Hypothalamus (tissue), 51 donors: ENCODE measurements at places on chromosomes 2 and 18.

DNA sequence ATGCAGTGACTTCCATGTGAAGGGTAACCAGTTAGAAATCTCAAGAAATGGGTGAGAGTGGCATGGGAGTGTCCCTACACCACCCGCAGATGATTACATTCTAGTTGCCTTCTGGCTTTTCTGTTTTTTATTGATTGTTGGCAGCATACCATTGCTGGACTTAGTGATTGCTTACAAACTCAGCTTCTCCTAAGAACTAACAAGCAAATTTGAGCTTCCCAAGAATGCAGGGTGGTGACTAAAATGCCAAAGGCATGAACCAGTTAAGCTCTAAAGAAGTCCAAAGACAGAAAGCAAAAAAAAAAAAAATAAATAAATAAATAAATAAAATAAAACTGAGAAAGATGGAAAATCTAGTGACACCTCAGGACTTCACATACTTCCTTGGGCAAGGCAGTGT lies 245.5 kb upstream of the PARD3B start:
- DNase-seq: no peak

DNA sequence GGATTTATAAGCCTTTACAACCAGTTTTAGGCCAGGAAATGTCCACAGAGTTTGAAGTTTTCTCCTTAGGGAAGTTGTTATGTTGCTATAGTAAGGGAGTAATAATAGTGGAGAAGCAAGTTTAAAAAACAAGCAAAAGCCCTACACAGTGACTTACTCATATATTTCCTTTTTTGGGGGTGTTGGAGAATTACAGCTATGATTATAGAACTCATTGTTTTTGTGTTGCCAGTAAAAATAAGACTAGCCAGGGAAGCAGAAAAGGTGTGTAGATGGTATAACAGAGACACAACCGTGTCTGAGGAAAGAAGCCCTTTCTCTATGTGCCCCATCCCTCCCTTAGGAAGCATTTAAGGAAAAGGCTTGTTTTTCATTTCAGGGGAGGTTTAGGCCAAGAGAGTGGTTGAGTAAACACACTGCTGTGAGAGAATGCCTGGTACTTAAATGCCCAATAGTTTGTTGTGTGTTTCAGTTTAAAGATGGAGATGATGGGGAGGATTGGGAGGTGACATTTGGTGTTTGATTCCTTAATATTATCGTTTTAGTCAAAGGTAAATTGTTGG lies 2.3 kb downstream of the VAPA start:
- no peak for DNase-seq

- DNase-seq: no peak
Observed at GRCh38 chr2:158300394-158300793, 156.2 kb downstream of the CCDC148 start.

GRCh38 chr18:68699043-68699442 lies 15.9 kb downstream of the TMX3 start:
- no peak for DNase-seq

DNA sequence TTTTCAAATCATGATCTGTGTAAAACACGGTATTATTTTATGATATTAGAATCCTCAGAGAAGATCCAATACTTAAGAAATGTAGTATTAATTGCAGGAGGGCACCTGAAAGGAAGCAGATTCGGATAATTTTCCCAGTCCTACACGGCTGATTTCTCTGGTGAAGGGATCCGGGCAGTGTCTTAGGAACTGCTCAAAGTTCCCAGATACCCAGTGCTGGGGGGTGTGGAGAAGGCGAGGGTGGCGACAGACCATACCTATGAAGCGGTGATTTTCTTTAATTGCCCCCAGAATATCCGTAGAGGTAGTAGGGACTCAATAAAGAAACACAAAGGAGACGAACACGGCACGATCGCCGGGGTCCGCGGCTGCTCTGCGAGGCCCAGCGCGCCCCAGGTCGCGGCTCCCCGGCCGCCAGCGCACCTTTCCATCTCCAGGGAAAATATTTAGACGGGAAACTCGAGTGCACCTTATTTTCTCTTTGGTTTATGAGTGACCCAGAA lies 1.4 kb upstream of the SOX11 start:
- DNase-seq: no peak

- peak; percentile 26 for DNase-seq
Observed at GRCh38 chr2:26613241-26614215, 27.6 kb downstream of the CIB4 start.

GRCh38 chr2:161373942-161374341 lies 42.2 kb upstream of the TBR1 start:
- DNase-seq: no peak

DNA sequence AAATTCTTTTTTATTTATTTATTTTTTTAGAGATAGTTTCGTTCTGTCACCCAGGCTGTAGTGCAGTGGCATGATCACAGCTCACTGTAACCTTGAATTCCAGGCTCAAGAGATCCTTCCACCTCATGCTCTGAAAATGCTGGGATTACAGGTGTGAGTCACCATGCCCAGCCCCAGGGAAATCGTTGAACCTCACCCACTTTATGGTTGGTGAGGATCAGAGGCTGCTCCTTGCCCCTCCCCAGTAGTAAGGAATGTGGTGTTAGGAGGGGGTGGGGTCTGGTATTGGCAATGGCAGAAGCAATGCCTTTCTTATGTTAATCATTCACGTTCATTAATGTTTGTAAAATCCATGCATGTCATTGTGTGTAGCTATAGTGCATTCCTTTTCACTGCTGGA lies 161.9 kb downstream of the SUCLG1 start:
- no peak for DNase-seq

- no peak for DNase-seq
Observed at GRCh38 chr2:115543461-115543860, 1101.0 kb downstream of the DPP10 start.

GRCh38 chr2:12217175-12217574 lies 470.7 kb downstream of the LPIN1 start:
- DNase-seq: no peak

DNA sequence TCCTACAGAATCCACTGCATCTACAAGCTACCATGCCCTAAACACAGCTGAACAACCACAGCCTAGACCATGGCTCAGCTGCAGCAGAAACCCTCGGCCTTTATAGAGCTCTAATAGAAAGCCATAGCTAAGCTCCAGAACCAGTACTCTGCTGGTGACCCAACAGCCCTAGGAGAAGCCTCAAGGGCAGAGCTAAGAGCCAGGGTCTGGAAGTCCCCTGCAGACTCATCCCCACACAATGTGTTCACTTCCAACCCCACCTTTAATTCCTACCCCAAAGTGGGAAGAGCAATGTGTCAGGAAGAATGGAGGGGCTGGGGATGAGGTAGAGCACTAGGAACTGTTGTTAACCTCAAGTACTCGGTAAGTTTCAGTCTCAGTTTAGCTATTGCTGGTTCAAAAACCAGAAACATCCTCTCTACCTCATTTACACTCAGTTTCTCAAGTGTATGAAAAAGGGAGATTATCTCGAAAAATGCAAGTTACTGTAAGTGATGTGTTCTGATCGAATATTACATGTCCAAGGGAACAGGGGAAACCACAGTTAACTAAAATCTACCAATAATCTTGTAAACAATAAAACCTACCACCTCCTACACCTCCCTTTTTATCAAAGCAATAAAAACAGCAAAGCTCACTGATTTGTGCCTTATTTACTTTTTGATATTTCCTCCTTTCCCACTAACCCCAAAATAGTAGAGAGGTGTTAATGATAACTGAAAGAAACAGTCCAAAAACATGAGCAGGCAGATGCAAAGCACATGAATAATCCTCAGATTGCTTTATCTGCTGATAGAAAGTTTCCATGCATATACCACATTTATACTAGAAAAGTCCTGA lies 36.2 kb downstream of the THADA start:
- DNase-seq: no peak

- no peak for DNase-seq
Observed at GRCh38 chr2:136189221-136189782, 71.4 kb upstream of the CXCR4 start.

DNA sequence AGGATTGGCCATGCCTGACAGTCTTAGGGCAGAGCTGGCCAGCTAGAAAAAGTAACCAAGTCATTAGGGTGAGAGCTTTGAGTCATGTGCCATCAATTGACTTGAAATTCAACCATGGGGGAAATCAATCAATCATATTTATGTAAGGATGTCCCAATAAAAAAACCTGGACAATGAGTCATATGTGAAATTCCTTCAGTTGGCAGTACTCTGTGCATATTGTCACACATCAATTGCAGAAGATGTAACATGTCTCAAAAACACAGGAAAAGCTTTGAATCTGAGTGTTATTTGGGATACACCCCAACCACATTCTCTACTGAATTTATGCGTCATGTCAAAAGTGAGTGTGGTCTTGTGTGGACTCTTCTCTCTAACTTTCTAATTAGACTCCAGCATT lies 1004.1 kb upstream of the NRXN1 start:
- no peak for DNase-seq

- DNase-seq: no peak
Observed at GRCh38 chr2:23077596-23077995, 307.4 kb upstream of the KLHL29 start.

DNA sequence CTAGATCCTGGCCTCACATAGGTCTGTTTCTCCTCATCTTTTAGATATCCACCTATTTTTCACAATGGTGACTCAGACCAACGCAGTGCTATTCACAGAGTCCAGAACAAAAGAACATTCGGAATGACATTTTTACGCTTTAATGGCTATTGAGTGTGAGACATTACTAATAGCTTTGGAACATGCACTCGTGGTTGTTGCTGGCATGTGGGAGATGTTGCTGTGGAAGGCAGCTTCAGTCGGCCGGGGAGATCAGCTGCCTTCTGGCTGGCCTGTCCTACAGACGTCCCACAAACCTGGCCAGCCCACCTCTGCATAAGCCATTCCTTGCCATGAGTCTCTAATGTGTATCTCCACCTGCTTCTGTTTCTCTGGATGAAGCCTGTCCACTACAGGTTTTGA lies 3.4 kb downstream of the MBP start:
- DNase-seq: no peak

DNA sequence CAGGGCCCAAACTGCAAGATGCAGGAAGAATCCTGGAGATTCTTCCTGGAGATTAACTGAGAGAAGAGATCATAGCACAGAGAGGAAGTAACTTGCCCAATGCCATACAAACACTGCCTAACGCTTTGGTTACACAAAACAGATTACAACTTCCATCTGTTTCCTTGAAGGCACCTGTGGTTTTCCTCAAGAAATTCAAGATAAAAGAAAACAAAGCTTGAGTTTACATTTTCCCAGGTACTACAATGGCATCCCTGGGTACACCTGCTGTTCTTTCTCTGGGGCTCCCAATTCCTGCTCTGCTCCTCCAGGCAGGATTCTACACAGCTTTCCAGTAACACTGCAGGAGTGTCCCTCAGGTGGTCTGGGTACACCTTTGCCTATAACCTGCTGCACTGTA lies 781.9 kb upstream of the ID2 start:
- DNase-seq: no peak

DNA sequence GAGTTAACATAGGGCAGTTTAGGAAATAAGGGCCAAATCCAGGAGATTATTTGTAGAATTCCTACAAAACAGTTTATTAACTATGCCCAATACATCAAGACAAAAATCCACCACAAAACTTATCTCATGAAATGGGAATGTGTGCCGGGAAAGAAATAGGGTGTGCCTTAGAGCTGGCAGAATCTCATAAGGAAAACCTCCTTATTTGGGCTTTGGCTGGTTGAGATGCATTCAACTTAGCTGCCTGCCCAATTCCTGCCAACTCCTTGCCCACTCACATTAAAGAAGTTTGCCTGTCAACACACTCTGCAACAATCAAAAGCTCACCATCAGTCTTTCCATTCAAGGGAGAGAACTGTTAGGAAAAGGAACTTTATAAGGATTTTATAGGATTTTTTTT lies 500.6 kb downstream of the SATB2 start:
- no peak for DNase-seq

DNA sequence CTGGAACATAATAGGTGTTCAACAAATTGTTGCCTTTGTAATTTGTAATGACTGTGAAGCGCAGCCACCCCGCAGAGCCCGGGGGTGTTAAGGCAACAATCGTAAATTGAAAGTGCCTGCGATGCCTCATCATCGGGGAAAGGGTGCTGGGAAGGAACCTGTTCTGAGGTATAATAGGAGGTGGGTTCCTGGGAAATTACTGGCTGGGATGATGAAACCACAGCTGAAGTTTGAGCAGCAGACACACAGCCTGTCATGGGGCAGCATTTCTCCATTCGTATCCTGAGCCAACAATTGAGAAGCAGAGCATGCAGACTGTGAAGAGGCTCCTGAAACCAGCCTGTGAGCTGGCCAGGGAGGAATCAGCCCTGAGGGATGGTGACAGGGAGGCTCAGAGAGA lies 404.0 kb upstream of the MYT1L start:
- DNase-seq: no peak

GRCh38 chr2:109500910-109501309 lies 112.9 kb downstream of the SEPTIN10 start:
- no peak for DNase-seq

DNA sequence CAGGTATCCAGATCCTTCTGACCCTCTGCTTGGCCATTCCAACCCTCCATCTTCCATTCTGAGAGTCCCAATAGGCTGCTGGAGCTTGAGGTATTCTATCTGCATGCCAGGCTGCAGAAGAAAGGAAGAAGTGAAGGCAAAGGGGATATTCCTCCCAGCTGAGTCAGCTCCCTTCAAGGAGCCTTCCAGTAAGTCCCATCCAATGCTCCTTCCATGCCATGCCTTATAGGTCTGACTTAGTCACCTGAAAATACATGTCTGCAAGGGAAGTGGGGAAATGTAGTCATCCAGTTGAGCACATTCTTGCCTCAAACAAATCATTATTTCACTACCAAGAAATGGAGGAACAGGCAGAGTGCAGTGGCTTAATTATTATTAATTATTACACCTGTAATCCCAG lies 464.6 kb downstream of the CNTNAP5 start:
- no peak for DNase-seq

DNA sequence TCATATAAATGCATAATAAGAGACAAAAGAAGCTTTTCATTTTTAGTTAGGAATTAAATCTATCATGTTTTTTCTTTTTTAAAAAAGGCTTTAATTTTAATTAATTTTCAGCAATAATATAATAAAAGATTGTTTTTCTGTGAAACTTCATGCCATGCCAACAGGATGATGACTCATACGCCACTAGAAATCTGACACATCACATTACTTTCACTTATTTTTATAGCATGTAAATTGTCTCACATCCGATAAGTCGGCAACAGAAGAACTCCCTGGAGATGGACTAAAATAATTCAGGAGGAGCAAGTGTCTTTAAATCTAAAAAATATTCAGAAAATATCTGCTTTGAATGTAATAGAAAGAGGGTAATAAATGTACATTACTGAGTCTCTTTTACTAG lies 1024.2 kb upstream of the ACVR2A start:
- no peak for DNase-seq

DNA sequence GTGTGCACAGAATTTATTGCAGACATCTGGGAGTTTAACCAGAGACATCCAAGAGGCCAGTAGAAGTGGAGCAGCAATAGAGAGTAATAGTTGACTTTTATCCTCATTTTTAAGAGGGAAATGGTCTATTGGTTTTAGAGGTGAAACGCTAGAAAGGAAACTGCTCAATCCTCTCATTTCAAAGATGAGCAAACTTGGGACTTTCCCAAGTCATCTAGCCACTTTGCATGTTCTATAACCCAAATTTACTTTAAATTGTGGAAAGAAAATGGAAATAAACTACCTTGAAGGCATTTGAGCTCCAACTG lies 601.7 kb downstream of the ARHGAP15 start:
- DNase-seq: no peak

- DNase-seq: no peak
Observed at GRCh38 chr2:237182422-237183123, 96.9 kb downstream of the COPS8 start.
